ENCODE measurements at places on chromosomes 1 and 21. TPM values are rescaled to one million over a fixed set of nuclear protein-coding genes. Genes with fewer than 3 reads are reported as not detected.

The MAP10 gene
- total RNA-seq = 4.6 TPM

The PRPF38A gene
- 62.1 TPM for total RNA-seq

The FAAH gene
- 10.7 TPM for total RNA-seq

The SLC44A5 gene
- 0.96 TPM for total RNA-seq

DNA sequence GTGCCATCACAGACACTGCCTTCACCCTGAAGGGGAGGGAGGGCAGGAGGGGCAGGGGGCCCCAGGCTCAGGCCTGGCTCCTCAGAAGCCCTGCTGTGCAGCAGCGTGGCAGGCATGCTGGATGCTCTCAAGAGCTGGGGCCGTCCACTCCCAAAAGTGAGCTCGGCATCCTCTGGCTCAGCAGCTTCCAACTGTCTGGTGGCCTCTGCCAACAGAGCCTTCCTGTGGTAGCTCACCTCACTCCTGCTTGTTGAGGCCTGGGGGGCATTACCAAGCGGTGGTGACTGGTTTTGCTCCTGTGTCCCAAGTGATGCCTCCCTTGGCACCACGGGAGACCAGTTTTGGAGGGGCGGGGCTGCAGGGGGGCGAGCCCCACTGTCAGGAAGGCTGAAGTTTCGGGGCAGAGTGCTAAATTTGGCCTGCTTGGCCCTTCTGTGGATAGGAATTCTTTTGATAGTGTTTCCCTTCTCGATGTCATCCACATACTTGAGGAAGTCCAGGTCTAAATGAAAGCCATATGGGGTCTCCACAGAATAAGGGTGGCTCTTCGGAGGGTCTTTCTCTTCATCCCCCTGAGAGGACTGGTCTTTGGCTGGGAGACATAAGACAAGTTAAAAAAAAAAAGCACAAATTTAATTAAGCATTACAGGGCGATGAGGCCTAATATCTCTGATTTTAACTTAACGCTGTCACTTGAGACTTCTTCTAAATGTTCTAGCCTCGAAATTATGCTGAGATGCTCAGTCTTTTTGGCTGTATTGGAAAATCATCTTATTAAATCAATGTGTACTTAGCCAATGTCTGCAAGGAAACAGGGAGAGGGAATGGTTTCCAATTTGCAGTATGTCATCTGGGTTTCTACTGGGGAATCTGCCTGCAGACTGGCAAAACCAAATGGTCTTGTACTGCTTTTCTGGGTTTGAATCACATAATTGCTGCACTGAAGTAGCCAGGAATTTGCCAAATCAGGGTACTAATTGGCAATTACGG lies 44.4 kb downstream of the KANK4 start:
- DNase-seq = no peak

GRCh38 chr1:103489935-103490334 lies 35.6 kb upstream of the RNPC3 start:
- no peak for DNase-seq

DNA sequence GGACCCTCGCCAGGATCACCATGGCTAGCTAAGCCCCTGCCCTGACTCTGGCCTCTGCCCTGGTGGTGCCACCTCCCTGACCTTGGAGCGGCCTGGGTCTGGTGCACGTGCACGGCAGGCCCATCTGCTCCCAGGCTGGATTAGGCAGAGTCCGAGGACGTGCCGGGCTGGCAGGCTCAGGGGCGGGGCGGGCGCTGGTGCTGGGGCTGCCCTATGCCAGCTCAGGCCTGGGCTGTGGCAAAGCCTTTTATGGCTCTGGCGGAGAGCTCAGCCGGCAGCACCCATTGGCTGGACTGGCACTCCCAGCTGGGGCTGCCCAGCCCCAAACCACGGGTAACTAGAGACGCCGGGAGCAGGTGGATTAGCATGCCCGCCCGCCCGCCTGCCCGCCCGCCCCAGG lies 17.1 kb upstream of the EDN2 start:
- DNase-seq = no peak

DNA sequence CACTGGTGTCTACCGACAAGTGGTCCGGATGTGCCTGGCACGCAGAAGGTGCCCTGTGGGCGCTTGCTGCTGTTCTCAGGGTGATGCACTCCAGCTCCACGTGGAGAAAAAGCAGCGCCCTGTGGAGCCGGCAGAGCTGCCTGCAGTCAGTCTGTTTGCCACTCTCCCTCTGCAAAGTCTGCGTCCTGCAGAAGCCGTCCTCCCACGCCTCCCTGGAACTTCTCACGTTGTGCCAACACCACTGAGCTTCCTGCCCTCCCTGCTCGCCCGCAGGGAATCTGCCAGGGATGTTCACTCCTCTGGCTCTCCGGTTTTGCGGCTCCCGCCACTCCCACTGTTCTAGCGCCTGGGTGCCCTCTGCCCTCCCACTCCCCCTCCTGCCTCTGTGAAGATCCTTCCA lies 19.8 kb upstream of the UBXN10 start:
- no peak for DNase-seq

DNA sequence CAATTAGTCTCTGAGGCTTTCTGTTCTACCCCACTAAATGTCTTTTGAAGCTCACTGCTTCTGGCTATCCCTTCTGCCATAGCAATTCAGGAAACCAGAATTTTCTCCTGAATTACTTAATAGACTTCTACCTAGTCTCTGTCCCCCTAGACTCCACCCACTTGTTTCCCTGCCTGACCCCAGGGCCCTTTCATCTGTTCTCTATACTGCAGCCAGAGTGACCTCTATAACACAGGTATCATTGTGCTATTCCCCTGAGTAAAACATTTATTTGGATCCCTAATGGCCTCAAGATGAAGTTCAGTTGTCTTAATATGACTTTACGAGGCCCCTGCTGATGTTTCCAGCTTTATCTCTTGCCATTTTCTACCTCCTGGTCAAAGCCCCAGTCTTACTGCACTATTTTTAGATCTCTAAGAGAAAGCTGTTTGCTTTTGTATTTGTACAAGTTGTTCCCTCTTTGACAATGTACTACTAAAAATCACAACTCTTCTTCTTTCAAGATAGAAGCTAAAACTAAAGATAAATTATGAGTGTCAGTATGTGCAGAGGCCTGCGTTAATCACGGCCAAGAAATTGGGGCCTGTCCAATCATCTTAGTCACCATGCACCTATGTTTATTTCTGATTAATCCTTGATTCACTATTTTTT lies 54.5 kb downstream of the ATP1B1 start:
- DNase-seq = no peak

DNA sequence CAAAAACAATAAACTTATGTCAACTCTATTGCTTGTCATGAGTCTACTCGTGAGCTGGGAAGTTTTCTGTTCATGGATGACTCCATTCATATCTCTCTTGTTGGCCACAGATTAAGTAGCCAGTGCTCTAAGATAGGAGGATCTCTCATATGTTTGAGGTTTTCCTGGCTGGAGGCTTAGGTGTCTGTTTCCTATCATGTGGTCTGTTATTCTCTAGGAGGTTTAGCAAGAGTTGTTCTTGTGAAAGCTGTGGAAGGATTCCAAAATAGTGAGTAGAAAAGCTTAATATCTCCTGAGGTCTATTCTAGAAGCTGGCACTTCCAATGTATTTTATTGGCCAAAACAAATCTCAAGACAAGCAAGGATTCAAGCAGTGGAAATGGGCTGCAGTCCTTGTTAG lies 5.8 kb upstream of the KRTAP20-2 start:
- no peak for DNase-seq

DNA sequence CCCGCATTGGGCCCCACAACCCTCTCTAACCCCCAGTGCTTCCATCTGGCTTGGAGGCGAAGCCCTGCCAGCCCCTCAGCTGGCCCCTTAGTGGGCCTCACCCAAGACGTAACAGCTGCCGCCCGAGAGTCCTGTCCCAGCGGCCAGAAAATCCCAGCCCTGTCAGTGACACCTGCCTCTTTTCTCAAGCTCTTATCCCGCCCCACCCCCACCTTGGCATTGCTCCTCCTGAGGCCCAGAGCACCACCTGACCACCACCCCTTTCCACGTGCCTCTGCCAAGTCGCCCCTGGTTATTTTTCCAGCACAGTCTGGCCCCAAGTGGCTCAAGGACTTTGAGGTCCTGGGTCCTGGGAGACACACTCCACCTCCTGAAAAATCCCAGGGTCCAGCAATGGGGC lies 5.9 kb upstream of the CTRC start:
- DNase-seq = no peak

DNA sequence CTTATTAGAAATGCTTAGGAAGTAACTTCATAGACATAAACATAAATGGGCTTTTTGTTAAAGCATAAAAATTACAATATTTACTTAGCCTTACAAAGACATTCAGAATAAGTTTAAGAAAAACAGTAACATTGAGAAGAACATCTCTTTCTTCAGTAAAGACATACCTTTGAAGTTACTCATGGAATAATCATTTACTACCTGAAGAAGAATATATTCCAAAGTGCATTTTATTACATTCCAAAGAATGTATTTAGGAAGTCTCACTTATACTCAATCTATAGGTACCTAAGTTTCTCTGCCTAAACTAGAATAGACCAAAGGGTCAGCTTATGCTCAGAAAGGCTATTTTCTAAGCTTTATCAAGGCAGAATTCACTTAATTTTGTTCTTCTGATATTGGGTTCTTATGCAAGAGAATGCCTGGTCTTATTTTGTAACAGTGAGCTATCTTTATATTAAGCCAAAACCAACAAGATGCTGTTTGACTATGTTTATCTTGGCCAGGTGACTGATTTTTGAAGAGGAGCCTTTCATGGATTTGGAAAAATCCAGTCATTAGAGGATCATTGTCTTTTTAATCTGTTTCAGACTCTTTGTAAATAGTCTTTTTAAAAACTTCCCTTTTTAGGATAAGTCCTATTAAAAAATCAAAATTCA lies 110.1 kb downstream of the OLFML2B start:
- no peak for DNase-seq

GRCh38 chr1:163308811-163309210 lies 12.9 kb upstream of the NUF2 start:
- no peak for DNase-seq

DNA sequence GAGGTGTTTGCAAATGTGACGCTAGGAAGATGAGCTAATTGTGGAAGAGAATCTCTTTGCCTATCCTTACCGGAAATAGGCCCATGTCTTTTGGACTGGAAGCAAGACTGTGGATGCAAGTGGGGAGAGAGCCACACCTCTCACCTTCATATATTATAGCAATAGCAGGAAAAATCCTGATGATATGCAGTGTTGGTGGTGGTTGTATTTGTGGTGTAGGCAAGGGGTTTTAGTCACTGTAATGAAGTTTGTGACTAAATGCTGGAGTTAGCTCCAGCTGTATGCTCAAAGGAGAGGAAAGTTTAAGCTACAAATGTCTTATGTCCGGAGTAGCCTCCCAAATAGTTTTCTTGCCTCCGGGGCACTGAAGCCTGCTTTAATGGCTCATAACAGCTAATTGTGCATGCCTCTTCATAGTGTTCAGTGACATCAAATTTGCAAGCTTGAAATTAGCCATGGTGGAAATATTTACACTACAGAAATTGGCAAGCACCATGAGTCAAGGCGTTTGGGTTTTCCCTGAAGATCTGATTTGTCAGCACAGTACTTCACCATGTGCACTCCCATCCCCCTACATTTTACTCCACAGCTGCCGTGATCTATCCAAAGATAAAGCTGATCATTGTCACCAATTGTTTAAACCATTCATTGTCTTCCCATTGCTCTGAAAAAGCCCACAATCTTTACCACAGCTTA lies 102.6 kb upstream of the ZNF644 start:
- DNase-seq = no peak

- DNase-seq = no peak
These were observed 12.7 kb upstream of the CASQ1 start for GRCh38 chr1:160177667-160178066.

DNA sequence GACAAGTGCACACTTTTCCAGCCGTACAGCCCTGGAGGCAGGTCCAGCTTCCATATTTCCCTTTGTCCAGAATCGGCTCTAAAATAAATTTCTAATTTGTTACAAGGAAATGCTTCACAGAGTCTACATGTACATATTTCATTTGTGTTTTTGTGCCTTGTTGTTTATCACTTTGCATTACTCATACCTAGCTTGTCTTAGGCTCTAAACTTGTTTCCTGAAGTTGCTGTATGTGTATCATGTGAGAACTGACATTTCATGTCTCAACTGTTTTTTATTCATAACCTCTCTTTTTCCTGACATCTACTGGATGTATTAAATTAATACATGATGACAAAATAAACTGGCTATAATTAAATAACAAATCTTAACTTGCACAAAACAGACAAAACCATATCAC lies 7.5 kb downstream of the CYYR1 start:
- no peak for DNase-seq

- no peak for DNase-seq
These were observed 8.7 kb upstream of the TMEM52 start for GRCh38 chr1:1927751-1928150.

GRCh38 chr1:26697978-26698849 lies 2.4 kb downstream of the ARID1A start:
- peak; percentile 82 for DNase-seq

DNA sequence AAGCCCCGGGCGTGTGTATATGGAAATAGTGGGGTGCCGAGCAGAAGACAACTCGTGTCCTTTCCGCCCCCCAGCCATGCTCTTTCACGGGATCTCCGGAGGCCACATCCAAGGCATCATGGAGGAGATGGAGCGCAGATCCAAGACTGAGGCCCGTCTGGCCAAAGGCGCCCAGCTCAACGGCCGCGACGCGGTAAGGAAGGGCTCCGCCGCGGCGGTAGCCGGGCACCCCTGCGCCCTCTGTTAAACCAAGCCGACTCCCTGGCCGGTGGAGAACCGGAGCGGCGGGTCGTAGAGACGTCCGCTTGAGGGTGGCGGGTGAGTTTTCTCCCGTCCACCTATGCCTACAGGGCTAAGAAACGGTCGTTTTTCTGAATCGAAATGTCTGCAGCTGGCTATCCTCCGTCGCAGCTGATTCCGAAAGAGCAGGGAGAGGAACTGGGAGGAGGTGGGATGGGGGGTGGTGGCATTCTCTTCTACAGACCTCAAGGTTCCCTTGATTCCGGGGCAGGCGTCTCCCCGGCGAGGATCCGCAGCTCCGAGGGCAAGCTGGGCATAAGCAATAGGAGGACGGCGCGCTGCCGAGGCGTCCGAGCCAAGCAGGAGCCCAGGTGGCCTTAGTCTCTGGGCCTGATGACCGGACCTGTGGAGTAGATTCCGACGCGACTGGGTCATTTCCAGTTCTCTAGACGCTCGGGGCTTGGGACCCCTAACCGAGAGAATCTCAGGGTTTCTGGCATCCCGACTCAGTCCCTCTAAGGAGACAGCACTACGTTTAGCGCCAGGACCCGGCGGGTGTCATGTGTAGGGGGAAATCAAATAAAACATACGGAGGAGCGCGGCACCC lies 856 bp downstream of the LHX9 start:
- no peak for DNase-seq

GRCh38 chr1:4529446-4530165 lies 124.8 kb upstream of the AJAP1 start:
- no peak for DNase-seq

GRCh38 chr1:181369416-181369815 lies 113.9 kb upstream of the CACNA1E start:
- no peak for DNase-seq

DNA sequence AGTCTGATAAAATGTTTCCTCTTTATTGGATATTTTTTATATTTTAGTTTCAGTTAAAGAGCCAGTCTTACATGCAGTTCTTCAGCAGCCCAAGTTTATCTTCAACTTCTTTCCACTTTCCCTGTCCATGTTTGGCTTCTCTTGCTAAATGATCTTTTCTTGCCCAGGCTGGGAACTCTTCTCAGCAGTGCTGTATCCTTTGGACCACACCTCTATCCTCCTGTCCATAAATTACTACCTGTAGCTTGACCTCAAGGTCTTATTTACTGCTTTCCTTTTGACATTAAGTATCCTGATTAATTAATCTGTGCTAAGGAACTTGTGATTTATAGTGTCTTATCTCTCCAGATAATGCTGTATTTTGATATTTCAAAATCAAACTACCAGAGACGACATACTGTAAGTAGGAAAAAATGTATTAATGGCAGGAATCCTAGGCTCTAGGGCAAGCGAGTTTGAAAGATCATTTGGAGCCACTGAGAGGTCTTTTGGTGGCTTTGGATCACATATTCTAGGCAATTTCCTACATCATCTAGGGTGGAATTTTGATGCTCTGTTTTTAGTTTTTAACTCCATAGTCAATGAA lies 20.5 kb upstream of the PDC start:
- no peak for DNase-seq

Measured in naive thymus-derived CD4-positive, alpha-beta T cell (primary cell).